ENCODE measurements at places on chromosomes 4 and X.

DNA sequence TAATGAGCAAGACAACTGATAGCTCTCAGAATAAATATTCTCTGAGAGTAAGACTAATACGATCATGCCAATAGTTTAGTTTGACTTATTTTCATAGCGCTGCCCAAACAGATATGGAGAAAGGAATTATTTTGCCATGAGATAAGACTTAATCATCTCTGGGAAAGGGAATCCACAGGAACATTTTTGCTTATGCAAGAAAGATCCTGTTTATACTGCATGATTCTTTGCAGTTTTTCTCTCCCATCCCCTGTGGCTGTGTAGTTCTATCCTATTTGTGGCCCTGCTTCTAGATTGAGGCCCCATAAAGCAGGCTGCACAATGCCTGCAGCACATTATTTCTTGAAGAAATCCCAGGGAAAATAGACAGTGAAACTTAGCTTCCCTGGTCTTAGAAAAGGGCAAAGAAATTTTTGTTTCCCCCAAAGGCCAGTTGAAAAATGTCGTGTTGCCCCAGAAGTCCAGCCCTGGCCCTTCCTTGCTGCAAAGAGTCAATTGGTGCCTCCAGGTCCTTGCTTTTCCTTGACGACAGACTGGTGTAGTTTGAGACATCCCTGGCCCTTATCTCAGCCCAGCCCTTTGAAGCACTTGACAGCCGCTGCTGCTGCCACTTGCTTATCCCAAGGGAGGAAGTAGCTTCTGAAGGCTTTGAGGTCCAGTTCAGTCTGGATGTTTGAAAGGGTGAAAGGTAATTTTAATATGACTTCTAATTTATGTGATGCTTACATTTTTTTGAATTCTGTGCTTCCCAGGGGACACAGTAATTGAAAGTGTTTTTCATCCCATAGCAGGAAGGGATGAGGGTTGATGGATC, 45.0 kb upstream of the SH3RF1 start:
- DNase-seq = peak; percentile 65

DNA sequence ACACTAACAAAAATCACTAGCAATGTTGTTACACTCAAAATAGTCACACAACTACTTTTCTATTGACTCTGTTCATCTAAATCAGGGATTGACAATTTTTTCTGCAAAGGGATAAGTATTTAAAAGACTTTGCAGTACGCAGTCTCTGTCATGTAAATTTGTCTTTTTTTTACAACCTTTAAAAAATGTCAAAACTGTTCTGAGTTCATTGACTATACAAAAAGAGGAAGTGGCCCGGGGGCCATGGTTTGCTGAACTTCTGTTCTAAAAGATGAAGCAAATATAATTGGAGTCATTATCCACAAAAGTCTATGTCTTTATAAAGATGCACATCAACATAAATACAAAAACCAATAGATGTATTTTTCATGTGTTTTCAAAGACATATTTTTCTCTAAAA, 1310.3 kb downstream of the RPA4 start:
- DNase-seq = no peak

- DNase-seq = no peak
Measured at GRCh38 chr4:59537246-59537886, 1662.8 kb upstream of the ADGRL3 start.

DNA sequence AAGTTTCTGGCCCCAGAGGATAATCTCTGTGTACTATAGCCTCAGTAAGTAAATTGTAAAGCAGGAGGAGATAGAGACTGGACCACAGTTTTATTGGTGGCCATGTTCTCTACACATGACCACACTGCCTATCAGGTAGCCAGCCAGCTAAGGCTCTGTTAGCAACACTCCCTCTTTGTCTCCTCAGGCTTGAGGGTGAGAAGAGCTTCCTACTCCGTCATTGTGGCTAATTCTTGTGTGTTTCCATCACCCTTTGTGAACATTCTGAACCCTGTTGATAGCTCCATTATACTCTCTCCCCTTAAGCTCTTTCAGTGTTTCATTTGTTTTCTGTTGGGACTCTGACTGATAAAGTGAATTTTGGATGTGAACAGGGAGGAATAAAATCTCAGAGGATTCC, 233.4 kb downstream of the CFAP299 start:
- no peak for DNase-seq

- no peak for DNase-seq
Measured at GRCh38 chrX:77977095-77977494, 7.7 kb upstream of the PGAM4 start.
